ENCODE measurements at places on chromosomes 16 and 17.
A peak's percentile ranks its signal among the peaks of the same experiment; 100 is the strongest.

DNA sequence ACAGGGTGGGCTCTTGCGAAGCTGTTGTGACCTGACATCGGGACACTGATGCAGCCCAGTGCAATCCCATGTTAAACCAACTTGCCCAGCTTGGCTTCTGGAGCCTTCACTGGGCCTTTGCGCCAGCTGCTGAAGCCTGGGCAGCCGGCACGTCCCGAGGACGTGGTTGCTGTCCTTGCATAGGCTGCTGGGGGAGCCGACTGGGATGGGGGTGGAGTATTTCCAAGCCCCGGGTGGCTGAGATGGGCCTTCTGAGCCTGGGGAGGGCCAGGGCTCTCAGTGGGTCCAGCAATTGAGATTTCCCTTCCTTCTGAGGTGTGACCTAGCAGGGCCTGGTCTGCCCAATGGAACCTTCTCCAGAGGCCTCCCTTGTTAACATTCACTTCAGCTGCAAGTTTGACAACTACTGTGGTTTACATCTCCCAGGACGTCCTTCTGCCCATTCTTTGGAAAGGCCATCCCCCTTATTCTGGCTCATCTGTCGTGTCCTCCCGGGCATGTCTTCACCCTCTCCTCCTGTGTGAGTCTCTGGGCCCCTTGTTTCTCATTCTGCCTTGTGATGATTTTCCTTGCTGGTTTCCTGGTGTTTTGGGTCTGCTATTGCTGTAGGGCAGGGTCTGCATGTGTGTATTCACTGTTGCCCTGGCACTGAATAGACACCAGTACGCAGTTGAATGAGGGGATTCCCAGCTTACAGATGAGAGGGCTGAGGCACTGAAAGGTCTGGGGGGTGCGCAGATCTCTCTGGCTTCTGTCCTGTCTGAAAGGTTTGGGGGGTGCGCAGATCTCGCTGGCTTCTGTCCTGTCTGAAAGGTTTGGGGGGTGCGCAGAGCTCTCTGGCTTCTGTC is 34.4 kb downstream of the HAPSTR1 start:
- no peak for DNase-seq

DNA sequence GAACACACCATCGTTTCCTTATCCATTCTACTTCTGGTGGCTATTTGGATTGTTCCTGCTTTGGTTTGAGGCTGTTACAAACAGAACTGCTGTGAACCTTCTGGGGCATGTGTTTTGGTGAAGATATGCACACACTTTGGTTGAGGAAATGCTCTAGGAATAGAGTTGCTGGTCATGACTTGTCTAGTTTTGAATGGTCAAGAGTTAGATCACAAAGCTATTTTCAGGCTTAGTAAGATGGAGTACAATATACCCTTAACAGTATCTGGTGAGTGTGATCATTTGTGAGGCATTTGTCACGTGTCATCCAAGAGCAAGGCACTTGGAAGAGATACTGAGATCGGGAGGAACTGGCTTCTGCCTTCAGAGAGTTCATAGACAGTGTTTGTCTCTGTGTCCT is 47.0 kb upstream of the CACNG5 start:
- DNase-seq, result no peak

GRCh38 chr16:89119166-89119621 is 25.5 kb downstream of the ACSF3 start:
- no peak for DNase-seq

GRCh38 chr17:45896803-45897693 is 2.7 kb downstream of the MAPT start:
- DNase-seq, result no peak

GRCh38 chr16:67028167-67028695 is 718 bp upstream of the CBFB start:
- DNase-seq, result no peak

- no peak for DNase-seq
Measured at GRCh38 chr16:86300746-86301481, 209.4 kb upstream of the FOXF1 start.

DNA sequence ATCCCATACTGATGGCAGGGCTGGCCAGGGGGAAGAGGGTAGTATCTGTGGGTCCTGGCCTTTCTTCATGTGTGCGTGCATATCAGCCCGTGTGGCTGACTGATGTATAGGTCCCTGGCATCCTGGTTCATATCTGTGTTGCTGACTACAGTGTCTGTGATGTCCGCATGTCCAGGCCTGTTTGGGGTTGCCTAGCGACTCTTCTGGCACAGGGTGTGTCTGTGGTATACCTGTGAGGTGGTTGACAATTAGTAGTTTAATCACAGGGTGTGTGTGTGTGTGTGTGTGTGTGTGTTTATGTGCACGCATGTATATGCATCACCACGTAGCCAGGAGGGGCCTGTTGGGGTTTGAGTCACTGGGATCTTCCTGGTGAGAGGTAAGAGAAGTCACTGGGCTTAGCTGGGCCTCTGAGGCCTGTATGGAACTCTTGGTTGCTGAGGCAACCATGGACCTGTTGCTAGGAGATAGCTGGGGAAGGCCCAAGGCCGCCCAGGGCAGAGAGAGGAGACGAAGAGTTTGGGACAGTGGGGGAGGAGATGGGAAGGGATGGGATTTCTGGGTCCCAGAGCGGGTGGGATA is 603 bp upstream of the TMEM95 start:
- DNase-seq, result no peak

DNA sequence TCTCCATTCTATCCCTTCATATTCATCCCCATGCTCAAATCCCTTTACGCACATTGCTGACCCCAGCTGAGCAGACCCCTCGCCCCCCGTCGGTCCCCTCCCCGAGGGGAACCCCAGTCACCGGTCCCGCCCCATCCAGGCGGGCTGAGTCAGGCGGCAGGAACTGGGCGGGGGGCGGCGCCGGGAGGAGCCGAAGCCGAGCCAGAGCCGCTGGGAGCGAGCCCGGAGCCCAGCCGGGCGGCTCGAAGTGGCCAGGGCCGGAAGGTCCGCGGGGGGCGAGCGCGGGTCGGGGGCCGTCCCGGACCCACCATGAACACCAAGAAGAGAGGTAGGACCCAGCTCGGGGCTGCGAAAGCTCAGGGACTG is 8.6 kb downstream of the RIPOR1 start:
- peak; percentile 37 for DNase-seq

Measured in stimulated activated CD4-positive, alpha-beta T cell treated with anti-CD3 and anti-CD28 coated beads, Interleukin-4, amount 100 ng/mL, for 48 hours (primary cell).